ENCODE measurements at places on chromosomes 2 and 18. TPM values are rescaled to one million over a fixed set of nuclear protein-coding genes. Genes with fewer than 3 reads are reported as not detected.

DNA sequence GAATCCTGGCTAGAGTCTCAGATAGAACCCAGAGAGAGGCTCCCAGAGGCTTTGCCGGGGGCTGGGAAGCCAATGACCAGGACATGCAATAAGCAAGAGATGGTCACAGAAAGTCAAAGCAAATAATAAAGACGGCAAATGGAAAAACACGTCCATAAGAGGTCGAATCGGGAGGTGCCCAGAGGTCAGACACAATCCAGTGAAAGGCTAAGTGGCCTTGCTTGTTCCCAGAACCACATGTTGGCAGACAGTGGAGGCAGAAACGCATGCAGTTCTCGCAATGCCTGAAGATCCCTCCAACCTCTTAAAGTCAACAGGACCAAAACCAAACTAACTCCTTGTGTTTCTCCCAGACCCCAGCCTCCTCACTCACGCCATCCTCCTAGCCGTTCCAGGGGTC lies 3.0 kb downstream of the CYB5A start:
- no peak for DNase-seq

The ANKRD30B gene
- total RNA-seq, result 0.70 TPM

The SPP2 gene
- not detected for total RNA-seq

The RIT2 gene
- total RNA-seq, result not detected

Data from glomerular endothelial cell (primary cell).